BE2C (cell line): ENCODE measurements at places on chromosomes 3 and 15.
A peak's percentile ranks its signal among the peaks of the same experiment; 100 is the strongest.

DNA sequence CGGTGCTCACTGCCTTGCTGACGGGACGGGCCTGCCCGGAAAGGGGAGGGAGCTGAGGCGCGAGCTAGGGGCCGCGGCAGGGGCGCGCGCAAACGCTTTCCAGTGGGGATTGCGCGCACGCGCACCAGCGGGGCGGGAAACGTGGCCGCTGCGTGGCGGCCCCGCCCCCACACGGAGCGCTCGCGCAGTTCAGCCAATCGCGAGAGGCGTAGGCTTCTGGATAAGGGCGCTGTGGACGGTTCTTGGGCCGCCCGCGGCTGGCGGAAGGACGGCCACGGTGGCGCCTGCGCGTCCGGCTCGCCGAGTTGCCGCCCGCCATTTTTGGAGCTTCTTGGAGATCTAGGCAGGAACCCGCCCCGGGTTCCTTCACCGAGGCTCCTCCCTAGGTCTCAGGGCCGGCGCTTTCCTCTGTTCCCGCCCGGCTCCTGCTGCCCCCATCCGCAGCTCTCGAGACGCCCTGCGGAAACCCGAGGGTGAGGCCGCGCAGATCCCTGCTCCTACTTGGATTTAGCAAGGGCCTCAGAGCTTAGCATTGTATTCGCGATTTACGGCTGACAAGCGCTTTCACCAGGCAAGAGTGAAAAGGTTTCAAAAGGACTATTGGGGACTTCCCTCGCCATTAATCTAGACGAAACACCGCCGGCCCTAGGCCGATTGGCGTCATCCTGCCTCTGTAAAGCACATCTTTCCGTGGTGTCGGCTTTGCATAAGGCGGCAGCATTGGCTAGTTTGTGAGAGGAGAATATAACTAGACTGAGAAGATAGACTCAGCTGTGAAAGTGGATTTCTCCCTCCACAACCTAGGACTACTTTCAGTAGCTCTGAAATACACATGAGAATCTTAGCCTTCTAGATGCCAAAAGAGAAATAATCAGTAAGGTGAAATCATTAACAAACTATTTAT, 496 bp upstream of the STAG1 start:
- DNase-seq, result peak; percentile 99

DNA sequence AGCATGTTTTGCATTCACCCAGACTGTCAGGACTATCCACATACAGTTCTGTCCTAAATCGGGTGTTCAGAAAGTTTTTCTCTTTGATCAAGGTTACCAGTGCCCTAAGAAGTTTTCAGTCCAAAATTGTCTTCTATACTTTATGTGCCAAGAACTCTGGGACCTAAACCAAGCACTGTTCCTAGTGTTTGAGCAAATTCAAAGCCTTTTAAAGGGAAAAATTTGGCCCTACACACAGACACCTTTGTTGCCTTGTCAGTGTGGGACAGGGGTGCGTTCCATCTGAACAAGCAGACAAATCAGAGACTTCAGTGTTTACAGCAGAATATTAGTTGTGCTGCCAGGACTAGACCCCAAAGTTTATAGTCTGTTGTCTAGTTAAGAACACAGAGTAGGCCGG, 50.6 kb downstream of the DGKG start:
- DNase-seq, result no peak

DNA sequence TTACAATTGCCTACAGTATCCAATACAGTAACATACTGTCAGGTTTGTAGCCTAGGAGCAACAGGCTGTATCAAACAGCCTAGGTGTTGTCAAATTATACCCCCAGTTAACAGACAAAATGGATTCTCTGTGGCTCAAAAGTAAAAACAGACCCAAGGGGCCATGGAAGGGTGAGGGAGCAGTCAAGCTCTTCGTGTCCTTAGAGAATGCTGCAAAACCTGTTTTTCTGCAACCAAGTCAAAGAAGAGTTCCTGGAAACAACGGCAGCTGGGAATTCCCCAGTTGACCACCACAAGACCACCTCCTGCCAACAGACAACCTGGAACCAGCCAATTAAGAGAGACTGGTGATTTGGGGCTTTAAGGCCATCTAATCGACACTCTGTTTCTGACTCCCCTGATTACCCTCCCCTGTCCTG, 11.1 kb upstream of the THUMPD3 start:
- DNase-seq, result no peak

DNA sequence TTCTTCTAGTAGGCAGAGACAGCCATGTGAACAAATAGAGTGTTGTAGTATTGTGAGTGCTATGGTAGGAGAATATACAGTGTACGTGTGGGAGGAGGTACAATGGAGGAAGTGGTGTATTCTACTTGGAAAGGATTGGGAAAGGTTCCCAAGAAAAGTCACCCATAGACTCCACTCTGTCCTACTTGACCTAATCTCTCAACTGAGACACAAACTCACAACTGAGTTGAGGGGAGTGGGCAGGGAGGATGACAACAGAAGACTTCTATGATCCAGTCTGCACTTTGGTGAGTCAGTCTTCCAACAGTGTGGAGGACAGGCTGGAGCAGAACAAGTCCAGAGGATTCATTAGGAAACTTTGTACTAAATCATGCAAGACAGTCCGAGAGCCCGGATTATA, 28.8 kb upstream of the AQP9 start:
- no peak for DNase-seq

GRCh38 chr15:62546628-62547027, 381.5 kb upstream of the C2CD4B start:
- no peak for DNase-seq

GRCh38 chr3:13347390-13347950, 72.7 kb downstream of the NUP210 start:
- no peak for DNase-seq

DNA sequence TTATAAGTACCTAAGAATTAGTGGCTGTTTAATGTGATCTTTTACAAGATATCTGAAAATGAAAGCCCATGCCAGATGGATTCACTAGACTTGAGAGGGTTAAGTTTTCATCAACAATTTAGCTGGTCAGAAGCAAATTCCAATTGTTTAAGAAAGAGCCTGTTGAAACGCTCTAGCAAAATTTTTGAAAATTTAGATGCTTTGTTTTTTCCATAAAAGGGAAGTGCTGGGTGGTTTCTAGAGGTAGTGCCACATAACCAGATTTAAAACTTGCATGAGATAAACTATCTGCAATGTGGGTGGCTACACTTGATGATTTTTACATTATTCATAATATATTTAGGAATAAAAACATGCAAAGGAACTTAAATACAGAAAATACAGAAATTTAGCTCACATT, 48.5 kb upstream of the SKIL start:
- DNase-seq, result no peak

- DNase-seq, result peak; percentile 34
Measured at GRCh38 chr3:171459137-171459941, 866 bp downstream of the TNIK start.

- peak; percentile 11 for DNase-seq
Measured at GRCh38 chr15:32718821-32719716, 1.3 kb downstream of the GREM1 start.

DNA sequence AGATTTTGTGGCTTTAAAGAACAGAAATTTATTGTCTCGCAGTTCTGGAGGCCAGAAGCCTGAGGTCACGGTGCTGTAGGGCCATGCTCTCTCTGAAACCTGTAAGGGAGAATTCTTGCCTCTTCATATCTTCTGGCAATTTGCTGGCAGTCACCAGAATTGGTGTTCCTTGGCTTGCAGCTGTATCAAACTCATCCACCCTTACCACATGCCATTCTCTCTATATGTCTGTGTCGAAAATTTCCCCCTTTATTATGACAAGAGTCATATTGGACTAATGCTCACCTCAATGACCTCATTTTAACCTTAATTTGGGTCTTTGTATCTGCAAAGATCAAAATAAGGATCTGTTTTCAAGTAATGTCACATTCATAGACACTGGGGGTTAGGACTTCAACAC, 266.7 kb downstream of the IL20RB start:
- no peak for DNase-seq

DNA sequence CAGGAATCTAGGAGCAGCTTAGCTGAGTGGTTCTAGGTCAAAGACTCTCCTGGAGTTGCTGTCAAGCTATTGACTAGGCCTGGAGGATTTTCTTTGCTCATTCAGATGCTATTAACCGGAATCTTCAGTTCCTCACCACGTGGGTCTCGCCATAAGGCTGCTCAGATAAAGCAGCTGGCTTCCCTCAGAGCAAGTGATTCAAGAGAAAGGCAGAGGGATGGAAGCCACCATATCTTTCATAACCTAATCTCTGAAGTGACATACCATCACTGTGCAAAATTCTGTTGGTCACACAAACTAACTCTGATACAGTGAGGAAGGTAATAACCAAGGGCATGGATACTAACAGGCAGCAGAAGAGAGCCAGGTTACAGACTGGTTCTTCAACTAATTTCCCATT, 72.7 kb upstream of the FLNB start:
- no peak for DNase-seq

DNA sequence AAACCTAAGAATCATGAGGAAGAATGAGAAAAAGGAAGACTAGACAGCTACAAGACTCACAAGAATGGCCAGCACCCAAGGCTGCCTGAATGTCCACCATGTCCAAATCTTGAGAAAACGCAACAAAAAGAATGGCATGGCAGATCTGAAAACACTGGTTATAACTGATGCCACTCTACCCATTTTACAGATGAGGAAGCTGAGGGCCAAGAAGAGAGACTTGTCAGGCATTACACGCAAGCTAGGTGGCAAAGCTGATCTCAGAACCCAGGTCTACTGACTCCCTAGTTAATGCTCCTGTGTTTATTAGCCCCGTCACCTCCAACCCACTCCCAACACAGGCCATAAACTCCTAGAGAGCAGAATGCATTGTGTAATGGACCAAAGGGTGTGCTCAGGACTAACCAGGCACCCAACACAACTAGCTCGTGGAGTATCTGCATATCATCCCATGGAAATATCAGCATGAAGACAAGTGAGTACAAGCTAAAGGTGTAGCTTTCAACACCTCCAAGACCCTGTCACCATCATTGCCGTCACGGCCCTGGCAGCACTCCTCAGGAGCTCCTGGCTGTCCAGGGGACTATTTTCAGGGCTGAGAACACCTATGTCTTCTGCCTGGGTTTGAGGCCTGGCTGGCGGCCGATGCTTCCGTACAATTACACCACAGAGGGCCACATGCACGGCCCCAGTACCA, 111.7 kb downstream of the XXYLT1 start:
- no peak for DNase-seq

- DNase-seq, result no peak
Measured at GRCh38 chr3:158573714-158574113, 2.7 kb downstream of the MLF1 start.

DNA sequence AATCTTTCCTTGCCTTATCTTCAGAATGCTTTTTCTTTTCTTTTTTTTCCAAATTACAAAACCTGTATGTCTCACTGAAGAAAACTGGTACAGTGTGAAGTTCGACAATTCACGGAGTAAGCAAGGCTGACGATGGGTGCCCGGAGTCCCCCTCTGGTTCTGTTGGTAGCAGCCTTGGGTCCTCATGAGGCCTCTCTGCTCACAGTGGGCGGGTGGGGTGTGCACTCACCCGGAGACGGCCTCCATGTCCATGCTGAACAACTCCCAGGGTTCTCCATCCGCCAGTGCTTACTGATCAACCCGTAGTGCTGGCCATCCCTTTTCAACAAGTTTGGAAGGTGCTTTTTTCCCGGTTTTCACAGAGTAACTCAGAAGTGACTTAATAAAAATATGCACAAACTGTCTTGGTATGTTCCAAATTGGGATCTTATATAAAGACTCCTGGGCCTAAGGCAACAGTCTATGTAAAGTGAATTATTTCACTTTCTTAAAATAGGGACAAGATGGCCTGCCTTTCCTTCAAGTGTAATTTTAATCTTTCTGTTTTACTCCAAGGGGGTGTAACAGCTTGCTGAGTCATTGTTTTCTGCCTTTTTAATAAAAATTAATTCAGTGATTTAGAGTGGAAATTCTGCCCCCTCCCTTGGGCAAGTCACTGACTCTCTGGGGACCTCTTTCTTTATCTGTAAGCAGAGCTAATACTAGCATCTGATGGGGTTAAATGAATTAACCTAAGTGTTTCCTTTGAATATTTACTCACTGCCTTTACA, 23.7 kb downstream of the LRRK1 start:
- no peak for DNase-seq

DNA sequence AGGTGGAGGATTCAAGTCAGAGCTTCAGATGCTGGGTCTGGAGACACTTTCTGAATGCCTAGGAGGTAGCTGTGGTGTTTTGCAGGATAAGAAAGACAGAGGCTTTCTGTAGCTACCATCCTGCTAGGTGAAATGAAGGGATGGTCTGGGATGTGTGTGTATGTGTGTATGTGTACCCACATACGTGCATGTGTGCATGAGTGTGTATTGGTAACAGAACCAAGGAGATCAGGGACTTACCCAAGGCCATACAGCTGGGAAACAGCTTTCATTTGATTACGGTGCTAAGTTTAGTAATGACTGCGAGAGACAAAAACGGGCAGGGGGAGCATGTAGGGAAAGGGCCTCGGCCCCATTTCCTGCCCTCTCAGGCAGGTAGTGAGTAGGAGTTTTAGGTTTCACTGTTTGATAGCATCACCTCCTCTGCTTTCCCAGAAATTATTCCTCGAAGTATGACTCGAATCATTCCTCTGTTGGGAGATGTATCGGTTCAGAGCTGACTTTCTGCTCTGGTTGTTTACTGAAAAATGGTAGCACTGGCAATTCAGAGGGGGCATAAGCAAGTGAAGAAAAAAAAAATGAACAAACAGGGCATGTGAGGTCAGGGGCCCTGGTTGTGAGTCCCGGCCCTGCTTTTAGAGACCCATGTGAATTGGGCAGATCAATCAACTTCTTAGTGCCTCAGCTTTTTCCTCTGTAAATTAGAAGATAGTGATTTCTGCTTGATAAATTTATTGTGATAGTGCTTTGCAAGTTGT, 130.7 kb downstream of the LPP start:
- DNase-seq, result no peak

DNA sequence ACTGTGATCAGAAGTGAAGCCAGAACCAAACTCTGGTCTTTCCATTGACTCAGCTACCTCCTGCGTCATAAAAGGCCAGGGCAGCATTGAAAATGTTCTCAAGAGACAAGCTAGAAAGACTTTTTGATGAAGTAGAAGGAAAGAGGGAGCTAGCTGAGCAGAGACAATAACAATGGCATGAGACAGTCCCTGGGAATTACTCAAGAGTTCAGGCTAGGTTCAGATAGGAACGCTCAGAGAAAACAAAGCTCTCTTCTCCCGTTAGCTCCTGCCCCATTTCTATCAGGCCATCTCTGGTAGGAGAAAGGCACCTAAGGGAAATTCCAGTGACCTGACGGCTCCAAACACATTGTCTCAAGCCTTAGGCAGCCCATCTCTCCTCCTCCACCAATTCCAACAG, 7.0 kb upstream of the OXTR start:
- no peak for DNase-seq

GRCh38 chr3:119690043-119690656, 12.7 kb upstream of the CFAP91 start:
- no peak for DNase-seq

- peak; percentile 29 for DNase-seq
Measured at GRCh38 chr3:176906046-176906905, 291.0 kb downstream of the TBL1XR1 start.

DNA sequence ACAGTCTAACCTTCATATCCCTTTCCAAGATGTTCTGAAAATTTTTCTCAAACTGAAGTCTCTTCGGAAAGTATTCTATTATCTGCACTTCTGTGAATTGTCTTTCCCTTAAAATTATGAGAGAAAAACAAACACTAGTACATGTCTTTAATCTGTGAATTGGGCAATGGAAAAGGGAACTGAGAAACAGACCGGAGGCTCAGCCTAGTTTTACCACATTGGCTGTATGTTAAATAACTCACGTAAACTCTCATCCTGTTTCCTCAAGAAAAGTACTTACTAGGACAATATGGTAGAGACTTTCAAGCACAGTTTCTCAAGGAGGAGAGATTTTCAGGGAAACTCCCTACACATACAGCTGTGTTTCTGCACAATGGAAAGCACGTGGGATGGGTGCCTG, 982.2 kb upstream of the SEMA6D start:
- no peak for DNase-seq
